ENCODE measurements at places on chromosomes 1 and 21.
A peak's percentile ranks its signal among the peaks of the same experiment; 100 is the strongest.

- no peak for DNase-seq
Measured at GRCh38 chr1:42998386-42998785, 39.7 kb upstream of the SLC2A1 start.

DNA sequence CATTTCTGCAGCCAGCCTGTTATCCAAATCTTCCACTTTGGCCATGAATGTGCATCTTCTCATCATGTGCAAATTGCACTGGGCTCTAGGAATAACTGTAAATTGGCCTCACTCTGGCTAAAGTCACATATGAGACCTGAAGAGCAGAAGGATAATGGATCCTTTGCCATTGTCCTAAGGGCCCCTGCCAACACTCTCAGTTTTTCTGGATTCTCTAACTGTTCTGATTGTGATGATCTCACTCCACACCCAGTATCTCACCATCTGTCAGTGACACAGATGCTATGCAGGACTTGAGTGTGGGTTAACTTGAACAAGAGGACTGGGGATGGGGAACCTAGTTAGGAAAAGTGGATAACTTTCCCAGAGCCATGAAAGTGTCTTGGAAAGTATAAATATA, 8.5 kb upstream of the FYB2 start:
- DNase-seq, result no peak

- peak; percentile 29 for DNase-seq
Measured at GRCh38 chr1:29975036-29975694, 738.8 kb downstream of the PTPRU start.

GRCh38 chr1:11664336-11665065, 501 bp downstream of the FBXO6 start:
- no peak for DNase-seq

GRCh38 chr1:115925467-115925866, 50.8 kb upstream of the SLC22A15 start:
- no peak for DNase-seq

GRCh38 chr1:201205036-201205435, 14.4 kb downstream of the IGFN1 start:
- no peak for DNase-seq

DNA sequence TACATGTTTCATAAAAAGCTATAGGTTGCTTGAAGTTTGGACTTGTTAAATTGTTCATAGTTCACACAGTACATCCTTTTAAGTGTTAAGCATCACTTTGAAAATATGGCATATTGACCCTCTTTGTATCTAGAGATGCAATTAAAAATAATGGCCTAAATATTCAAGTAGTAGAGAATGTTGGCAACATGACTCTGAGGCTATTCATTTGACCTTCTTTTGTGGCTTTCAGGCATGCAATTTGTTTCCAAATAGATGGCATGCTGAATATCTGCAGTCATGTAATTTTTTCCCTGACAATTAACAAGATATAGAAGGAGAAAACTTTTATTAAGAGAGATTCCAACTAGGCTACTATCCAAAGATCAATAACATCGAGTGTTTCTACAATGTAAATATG, 230.5 kb upstream of the ZRANB2 start:
- no peak for DNase-seq

- DNase-seq, result no peak
Measured at GRCh38 chr1:236489710-236490377, 33.9 kb upstream of the LGALS8 start.
